ENCODE measurements at places on chromosomes 11 and 22.

- no peak for DNase-seq
Observed at GRCh38 chr11:64923151-64923661, 1.3 kb upstream of the PPP2R5B start.

GRCh38 chr11:62883673-62884072 is 3.0 kb downstream of the SLC3A2 start:
- DNase-seq, result no peak

DNA sequence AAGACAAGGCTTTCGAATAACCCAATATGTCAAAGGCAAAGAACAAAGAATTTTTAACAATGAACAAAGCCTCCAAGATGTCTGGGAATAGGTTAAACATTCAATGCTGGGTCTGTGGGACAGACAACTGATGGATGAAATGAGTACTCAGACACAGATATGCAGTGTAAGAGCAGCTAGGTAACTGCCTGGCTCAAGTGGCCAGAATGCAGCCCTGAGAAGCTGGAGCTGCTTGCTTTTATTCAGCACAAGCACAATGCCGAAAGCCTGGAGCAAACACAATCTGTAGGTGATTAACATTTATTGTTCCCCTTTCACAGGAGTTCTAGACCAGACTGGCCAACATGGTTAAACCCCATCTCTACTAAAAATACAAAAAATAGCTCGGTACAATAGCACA is 24.0 kb downstream of the GLYAT start:
- no peak for DNase-seq

GRCh38 chr11:60334005-60334620 is 7.1 kb downstream of the MS4A6E start:
- DNase-seq, result peak; percentile 89

GRCh38 chr11:46339816-46340215 is 7.4 kb upstream of the DGKZ start:
- no peak for DNase-seq

GRCh38 chr11:104968355-104968855 is at the start of gene CASP4:
Gene CASP4 (minus strand): TSS chr11:104968574. CDS start chr11:104968525, 49 bp downstream.
- no peak for DNase-seq

GRCh38 chr11:45651841-45652749 is 13.3 kb downstream of the CHST1 start:
- DNase-seq, result peak; percentile 60

DNA sequence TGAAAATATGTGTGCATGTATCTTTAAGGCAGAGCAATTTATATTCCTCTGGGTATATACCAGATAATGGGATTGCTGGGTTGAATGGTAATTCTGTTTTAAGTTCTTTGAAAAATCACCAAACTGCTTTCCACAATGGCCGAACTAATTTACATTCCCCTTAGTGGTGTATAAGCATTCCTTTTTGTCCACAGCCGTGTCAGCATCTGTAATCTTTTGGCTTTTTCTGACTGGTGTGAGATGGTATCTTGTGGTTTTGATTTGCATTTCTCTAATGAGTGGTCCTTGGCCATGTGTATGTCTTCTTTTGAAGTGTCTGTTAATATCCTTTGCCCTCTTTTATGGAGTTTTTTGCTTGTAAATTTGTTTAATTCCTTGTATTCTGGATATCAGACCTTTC is 24.3 kb downstream of the CCDC15 start:
- DNase-seq, result no peak

DNA sequence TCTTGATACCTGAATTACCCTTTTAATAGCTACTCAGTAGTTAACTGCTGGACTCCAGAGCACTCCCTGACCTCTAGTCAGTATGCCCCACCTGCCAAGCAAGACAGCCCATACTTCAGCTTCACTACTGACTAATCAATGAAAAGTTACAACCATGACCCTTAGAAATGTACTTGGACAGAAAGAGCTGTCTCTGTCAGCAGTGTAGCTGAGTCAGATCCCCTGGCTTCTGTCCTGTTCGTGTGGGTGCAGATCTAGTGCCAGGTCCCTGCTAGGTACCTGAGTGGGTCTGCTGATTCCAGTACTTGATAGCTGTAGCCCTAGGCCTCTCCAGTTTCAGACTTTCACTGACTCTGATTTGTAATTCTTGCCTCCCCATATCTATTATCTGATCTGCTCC is 265.8 kb upstream of the POU2AF2 start:
- peak; percentile 56 for DNase-seq

- peak; percentile 68 for DNase-seq
Observed at GRCh38 chr11:48107188-48107704, 109.4 kb upstream of the OR4B1 start.

DNA sequence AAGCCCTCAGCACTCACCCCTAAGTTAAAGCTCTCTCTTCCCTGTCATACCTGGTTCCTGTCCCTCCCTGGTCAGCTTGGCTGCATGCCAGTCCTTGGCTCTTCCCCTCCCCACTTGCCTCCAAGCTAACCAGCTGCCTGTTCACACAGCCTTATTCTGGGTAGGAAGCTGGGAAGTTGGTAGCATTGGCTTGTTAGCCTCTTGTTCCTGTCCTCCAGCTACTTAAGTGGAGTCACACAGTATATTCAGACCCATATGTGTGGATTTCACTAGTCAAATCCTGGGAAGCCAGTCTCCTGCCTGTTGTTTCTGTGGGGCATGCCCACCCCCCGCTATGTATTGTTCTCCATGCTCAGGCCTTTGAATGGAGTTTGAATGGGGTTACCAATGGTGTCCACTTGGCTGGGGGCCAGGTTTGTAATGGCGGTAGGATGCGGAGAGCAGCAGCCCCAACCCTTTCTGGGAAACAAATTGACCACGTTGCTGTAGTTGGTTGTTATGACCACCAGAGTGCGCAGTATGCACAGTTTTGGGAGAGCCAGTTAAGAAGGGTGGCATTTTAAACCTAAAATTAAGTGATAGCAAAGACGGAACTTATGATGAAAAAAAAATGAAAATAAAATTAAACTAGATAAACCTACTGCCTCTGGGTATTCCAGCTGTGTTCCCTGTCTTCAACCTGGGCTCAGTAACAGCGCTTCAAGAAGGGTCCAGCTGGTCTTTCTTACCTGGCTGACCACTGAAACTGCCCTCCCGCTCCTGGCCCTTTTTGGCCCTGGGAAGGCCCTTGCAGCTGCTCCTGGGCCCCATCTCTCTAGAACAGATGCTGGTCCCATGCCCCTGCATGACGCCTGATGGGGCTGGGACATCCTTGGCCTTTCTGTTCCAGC is 10.7 kb upstream of the RPS3 start:
- DNase-seq, result peak; percentile 82

GRCh38 chr22:45645526-45646414 is 25.9 kb upstream of the ATXN10 start:
- peak; percentile 85 for DNase-seq

DNA sequence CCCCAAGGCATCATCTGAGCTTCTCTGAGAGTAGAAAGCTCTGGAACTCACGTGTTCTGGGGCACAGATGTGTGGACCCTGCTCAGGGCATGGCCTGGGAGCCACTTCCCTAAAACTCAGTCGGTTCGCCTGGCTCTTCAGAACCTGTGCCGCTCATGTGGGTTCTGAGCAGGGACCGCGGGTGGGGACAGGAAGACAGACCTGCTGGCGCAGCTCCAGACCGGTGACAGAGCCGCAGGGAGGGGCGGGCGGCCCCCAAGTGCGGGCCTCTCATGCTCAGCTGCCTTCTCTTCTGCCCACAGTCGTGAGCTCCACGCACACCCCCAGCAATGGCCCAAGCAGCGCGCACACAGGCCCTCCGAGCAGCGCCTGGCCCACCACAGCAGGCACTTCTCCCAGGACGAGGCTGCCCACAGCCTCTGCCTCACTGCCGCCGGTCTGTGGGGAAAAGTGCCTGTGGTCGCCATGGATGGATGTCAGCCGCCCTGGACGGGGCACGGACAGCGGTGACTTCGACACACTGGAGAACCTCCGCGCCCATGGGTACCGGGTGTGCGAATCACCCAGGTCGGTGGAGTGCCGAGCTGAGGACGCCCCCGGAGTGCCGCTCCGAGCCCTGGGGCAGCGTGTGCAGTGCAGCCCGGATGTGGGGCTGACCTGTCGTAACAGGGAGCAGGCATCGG is 24.2 kb downstream of the MUC5AC start:
- no peak for DNase-seq

DNA sequence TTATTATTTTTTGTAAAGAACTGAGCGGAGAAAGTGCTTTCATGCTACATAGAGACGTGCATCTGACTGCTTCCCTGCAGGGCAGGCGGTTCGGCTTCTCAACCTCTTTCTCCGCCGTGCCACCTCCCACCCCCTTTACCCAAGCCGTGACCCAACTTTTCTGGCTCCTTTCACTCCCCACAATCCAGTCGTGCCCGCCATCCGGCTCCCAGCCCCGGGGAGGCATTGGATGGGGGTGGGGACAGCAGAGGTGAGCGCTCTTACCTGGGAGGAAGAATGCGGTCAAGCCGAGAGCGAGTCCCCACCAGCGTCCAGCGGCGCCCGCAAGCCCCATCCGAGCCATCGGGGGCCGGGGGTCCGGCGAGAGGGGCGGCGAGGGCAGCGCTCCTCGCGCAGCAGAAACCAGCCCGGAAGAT is 781 bp downstream of the NECTIN1 start:
- DNase-seq, result no peak

GRCh38 chr11:79344753-79345294 is 96.0 kb downstream of the TENM4 start:
- DNase-seq, result no peak

DNA sequence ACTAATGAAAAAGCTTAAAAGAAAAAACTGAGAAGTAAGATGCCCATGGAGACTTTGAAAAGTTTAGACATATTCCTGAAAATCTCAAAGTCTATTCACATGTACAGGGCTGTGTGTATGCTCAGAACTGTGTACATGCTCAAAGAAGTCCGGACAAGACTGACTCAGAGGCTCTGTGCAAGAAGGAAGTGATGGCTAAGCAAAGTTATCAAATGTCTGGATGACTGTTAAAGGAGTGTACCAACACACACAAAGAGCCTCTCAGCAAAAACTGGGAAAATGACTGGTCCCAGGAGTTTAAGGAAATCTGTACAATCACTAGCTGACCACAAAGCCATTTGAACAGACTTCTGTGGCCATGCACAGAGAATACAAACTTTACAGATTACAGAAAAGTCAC is 33.1 kb upstream of the ARHGAP32 start:
- DNase-seq, result no peak

DNA sequence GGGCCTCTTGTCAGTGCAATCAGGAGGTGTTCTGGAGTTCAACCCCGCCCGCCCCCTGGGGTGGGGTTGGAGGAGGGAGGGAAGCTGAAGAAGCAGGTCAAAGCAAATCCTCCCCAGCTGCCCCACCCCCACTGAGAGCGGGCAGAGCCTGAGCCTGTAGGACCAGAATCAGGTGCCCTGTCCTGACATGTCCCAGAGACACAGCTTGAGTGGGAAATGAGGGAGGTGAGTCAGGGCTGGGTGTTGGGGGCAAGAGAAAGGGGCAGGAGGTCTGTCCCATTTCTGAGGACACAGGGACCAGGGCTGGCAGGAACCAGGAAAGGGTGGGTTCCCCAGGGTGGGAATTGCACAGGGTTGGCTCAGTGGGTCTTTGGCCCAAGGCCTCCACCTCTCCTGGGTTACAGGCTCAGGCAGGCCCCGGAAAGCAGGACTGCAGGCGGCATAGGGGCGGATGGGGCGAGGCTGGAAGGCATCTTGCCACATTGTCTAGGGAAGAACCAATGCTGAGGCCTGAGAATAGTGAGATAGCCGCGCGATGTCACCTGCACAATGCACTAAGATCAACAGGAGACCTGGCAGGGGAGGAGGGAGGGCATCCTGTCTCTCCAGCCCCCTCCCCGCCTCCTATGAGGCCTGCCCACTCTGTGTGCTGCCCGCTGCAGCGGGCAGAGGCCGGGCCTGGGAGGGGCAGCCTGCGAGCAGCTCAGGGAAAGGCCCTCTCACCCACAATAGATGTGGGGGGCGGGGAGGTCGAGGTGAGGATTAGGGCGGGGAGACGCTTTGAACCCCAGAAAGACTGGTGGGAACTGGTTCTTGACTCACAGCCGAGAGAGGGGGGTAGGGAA is 32.4 kb downstream of the NECTIN1 start:
- DNase-seq, result peak; percentile 90

- DNase-seq, result no peak
Observed at GRCh38 chr22:46795140-46795539, 32.7 kb downstream of the TBC1D22A start.

GRCh38 chr11:111417011-111417765 is 38.1 kb upstream of the POU2AF1 start:
- no peak for DNase-seq

- DNase-seq, result peak; percentile 51
Observed at GRCh38 chr11:65204143-65204542, 22.4 kb downstream of the CAPN1 start.

GRCh38 chr11:102322560-102322959 is 5.3 kb downstream of the BIRC3 start:
- no peak for DNase-seq

GRCh38 chr11:81942646-81943045 is 791.0 kb downstream of the FAM181B start:
- DNase-seq, result no peak

GRCh38 chr22:16601437-16602223 is 9.0 kb upstream of the CCT8L2 start:
- DNase-seq, result no peak

DNA sequence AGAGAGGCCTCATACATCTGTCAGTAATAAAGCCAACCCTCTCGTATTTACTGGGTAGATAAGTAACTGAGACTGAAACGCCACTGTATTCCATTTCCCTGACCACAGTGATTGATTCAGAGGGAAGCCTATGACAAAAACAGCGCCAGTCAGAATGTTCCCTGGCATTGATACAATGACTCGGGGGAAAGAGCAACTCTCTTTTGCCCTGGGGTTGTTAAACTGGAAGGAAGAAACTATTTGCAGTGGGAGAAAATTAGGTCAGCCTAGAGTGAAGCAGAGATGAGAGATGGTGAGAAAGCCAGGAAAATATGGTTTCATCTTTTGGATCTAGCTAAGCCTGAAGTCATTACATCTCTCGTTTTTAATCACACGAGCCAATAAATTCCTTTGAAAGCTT is 48.6 kb upstream of the RBFOX2 start:
- DNase-seq, result no peak

DNA sequence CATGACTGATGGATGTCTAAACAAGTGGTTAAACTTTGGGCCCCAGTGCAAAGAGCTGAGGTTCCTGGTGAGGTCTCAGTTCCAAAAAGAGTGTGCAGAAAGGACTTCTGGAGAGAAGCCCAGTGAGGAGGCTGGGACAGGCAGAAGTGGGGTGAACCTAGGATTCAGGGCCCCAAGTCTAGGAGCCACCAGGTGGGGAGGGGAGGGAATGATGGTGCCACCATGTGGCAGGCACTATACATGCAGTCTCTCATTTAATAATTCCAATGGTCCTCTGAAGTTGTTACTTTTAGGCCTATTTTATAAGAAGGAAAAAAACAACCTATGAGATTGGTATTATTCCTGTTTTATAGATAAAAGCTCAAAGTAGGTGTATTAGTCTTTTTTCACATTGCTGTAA is 102.0 kb downstream of the INSC start:
- no peak for DNase-seq

GRCh38 chr11:107549253-107549953 is 16.1 kb downstream of the ALKBH8 start:
- DNase-seq, result no peak

- no peak for DNase-seq
Observed at GRCh38 chr22:46450931-46451561, 86.4 kb downstream of the CELSR1 start.

Measured in islet precursor cell (in vitro differentiated cells).